Peyer's patch (tissue), 4 donors: ENCODE measurements at places on chromosomes 12 and 14.
A peak's percentile ranks its signal among the peaks of the same experiment; 100 is the strongest.

DNA sequence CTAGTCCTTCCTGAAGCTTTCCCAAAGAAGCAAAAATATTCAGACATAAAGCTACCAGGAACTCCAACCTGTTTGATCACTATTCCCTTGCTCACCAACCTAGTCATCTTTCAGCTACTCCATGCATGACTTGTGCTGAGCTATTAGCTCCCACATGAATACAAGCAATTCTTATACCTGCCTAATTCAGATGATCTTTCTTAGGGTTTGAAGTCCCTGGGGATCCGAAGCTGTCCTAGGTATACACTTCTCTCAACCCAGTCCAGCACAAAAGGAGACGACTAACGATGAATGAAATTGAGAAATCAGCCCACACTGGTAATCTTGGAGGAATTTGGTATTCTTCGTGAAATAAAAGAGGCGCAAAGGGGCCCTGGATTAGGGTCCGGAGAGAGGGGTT, 631 bp upstream of the PTGR2 start:
- no peaks in the 10 kb centered on the region for H3K27me3 ChIP-seq
- H3K4me1 ChIP-seq, result peaks cover 15% of the 10 kb centered on the region
- no peaks in the 10 kb centered on the region for H3K36me3 ChIP-seq
- H3K27ac ChIP-seq, result peak overlapping the region; percentile 76
- peak overlapping the region; percentile 56 for H3K4me3 ChIP-seq

GRCh38 chr12:40175045-40175444, 49.8 kb upstream of the LRRK2 start:
- no peak overlapping the region for H3K4me3 ChIP-seq
- H3K36me3 ChIP-seq, result no peaks in the 10 kb centered on the region
- DNase-seq, result no peak

DNA sequence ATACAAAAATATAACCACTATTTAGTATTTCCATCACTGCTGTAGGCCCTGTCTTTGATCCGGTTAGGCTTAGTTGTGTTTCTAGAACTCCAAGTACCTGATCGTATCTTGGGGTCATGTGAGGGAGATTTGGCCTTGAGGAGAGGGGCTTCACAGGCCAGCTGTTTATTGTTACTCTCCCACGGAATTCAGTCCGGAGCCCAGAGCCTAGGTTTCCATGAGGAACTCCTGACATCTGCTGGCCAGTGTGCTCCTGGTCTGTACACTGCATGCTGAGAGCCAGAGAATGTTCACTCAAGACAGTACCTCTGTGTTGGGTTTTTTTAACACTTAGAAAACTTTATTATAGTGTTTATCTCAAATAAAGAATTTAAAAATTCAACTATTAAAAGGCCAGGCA, 341.0 kb upstream of the TMEM132C start:
- H3K36me3 ChIP-seq, result no peaks in the 10 kb centered on the region
- no peak overlapping the region for H3K4me3 ChIP-seq
- no peaks in the 10 kb centered on the region for H3K4me1 ChIP-seq
- no peaks in the 10 kb centered on the region for H3K27me3 ChIP-seq
- no peak overlapping the region for H3K27ac ChIP-seq
- DNase-seq, result no peak

GRCh38 chr12:46770501-46771183, 55.2 kb downstream of the SLC38A4 start:
- no peak for DNase-seq
- H3K27me3 ChIP-seq, result no peaks in the 10 kb centered on the region

DNA sequence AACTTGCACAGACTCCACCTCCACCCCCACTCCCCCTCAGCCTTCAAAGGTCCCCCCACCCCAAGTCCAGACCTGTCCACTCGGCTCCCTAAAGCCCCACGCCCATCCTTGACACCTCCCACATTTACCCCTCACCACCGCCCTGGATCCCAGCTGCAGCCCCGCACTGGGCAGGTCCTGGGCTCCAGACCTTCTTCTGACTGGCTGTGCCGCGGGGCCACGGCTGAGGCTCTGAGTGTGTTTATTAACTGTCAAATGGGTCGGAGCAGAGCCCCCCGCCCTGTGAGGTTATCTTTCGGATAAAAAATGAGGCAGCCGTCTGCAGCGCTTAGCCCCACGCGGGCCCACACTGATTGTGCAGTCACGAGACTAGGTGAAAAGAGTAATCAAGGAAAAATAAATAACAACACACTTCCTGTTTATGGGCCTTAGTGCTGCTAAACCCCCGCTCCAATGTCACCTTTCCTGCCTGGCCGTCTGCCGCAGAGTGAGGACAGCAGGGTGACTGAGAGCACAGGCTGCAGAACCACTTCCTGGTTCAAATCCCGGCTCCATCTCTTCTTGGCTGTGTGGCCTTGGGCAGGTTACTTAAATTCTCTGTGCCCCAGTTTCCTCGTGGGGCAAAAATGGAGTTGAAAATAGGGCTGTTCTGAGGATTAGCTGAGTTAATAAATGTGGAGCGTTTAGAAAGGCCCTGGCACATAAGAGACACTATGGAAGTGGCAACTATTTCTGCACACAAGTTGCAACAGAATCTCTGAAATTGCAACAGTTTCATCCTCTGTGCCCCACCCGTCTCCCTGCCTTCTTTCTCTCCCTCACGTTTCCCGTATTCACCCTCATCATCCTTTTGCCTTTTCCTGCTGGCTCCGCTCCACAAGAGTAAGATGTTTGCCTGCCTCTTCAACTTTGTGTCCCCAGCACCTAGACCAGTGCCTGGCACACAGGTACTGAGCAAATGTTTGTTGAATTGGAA, 9.4 kb downstream of the SETD1B start:
- H3K36me3 ChIP-seq, result no peaks in the 10 kb centered on the region
- peak overlapping the region; percentile 81 for H3K27ac ChIP-seq
- DNase-seq, result no peak
- no peaks in the 10 kb centered on the region for H3K27me3 ChIP-seq
- H3K4me3 ChIP-seq, result peak overlapping the region; percentile 40

GRCh38 chr12:59500915-59501314, 94.9 kb upstream of the SLC16A7 start:
- H3K36me3 ChIP-seq, result no peaks in the 10 kb centered on the region
- no peak overlapping the region for H3K27ac ChIP-seq
- H3K27me3 ChIP-seq, result no peaks in the 10 kb centered on the region
- no peak overlapping the region for H3K4me3 ChIP-seq

- no peaks in the 10 kb centered on the region for H3K36me3 ChIP-seq
- no peak overlapping the region for H3K4me3 ChIP-seq
- no peaks in the 10 kb centered on the region for H3K4me1 ChIP-seq
- no peak for DNase-seq
Observed at GRCh38 chr14:30450631-30451545, 108.1 kb upstream of the G2E3 start.

- no peak overlapping the region for H3K4me3 ChIP-seq
- H3K4me1 ChIP-seq, result no peaks in the 10 kb centered on the region
- H3K36me3 ChIP-seq, result no peaks in the 10 kb centered on the region
Observed at GRCh38 chr14:89773644-89774316, 180.8 kb downstream of the EFCAB11 start.

DNA sequence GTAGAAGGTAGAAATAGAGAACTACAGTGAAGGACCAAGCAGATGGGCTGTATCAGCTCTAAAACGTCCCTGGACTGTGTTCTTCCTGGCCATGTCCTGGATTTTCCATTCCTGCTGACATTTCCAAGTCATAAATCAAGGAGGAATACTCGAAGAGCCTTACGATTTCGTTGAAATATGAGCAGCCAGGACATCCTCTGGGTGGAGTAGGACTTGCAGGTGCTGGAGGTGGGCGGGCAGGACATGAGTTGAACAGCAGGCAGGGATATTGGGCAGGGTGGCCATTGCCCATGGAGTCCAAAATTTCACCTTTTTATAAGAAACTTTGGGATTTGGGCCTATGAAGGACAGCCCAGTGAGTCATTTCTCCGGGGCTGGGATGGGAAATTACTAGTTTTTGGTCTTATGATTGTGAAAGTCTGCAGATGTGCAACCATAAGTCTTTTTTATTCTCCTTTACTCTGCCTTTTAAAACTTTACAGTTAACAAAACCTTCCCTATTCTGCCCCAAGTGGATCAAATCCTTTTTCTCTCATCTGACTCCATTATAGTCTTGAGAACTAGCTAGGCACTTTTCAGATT, 88.8 kb downstream of the TMX1 start:
- H3K4me1 ChIP-seq, result no peaks in the 10 kb centered on the region
- H3K27ac ChIP-seq, result no peak overlapping the region
- H3K36me3 ChIP-seq, result no peaks in the 10 kb centered on the region
- H3K4me3 ChIP-seq, result no peak overlapping the region
- H3K27me3 ChIP-seq, result no peaks in the 10 kb centered on the region

DNA sequence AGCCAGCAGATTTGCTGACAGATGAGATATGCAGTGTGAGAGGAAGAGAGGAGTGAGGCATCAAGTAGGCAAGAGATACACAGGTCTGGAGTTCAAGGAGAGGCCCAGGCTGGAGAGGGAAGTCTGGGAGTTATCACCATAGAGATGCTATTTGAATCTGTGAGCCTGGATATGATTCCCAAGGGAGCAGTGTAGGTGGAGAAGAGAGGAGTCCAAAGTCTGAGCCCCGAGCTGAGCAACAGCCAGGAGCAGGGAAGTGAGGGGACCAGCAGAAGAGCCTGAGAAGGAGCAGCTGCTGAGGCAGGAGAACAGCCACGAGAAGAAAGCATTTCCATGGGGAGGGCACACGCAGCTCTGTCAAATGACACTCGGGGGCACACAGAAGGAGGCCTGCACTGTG, 20.2 kb upstream of the NXPH4 start:
- no peaks in the 10 kb centered on the region for H3K4me1 ChIP-seq
- H3K36me3 ChIP-seq, result no peaks in the 10 kb centered on the region
- H3K4me3 ChIP-seq, result no peak overlapping the region
- H3K27me3 ChIP-seq, result no peaks in the 10 kb centered on the region
- no peak overlapping the region for H3K27ac ChIP-seq

GRCh38 chr12:124771462-124772288, 92.0 kb downstream of the SCARB1 start:
- peaks cover 7% of the 10 kb centered on the region for H3K4me1 ChIP-seq
- H3K27me3 ChIP-seq, result no peaks in the 10 kb centered on the region
- DNase-seq, result peak; percentile 84
- no peaks in the 10 kb centered on the region for H3K36me3 ChIP-seq
- no peak overlapping the region for H3K4me3 ChIP-seq

- H3K27me3 ChIP-seq, result no peaks in the 10 kb centered on the region
- peak; percentile 87 for DNase-seq
- peak overlapping the region; percentile 62 for H3K4me3 ChIP-seq
- H3K27ac ChIP-seq, result peak overlapping the region; percentile 95
Observed at GRCh38 chr14:68814539-68815297, 21.9 kb upstream of the ZFP36L1 start.

- DNase-seq, result no peak
- no peaks in the 10 kb centered on the region for H3K27me3 ChIP-seq
- no peak overlapping the region for H3K4me3 ChIP-seq
- no peaks in the 10 kb centered on the region for H3K4me1 ChIP-seq
- no peak overlapping the region for H3K27ac ChIP-seq
Observed at GRCh38 chr12:1566449-1567135, 27.8 kb downstream of the FBXL14 start.

DNA sequence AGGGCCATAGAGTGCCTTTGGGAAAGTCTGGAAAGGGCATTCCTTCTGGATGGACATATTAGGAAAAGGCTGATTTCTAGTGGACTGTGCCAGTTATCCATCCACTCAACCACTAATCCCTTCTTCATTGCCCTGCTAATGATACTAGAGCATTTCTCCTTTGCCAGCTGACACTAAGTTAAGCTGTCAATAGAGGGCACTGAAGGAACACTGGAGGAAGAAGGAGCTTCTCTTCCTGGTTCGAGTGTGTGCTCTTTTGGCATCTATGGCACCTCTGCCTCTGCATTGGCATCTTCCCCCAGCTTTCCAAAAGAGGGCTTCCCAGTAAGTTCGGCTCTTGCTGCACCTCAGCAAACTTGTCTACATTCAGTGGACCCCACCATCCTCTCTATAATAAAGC, 165.4 kb downstream of the DERA start:
- H3K4me3 ChIP-seq, result no peak overlapping the region
- no peaks in the 10 kb centered on the region for H3K36me3 ChIP-seq
- no peak overlapping the region for H3K27ac ChIP-seq
- no peak for DNase-seq

GRCh38 chr12:25903603-25904245, 54.8 kb upstream of the RASSF8 start:
- no peak for DNase-seq
- H3K4me3 ChIP-seq, result no peak overlapping the region
- H3K27me3 ChIP-seq, result no peaks in the 10 kb centered on the region
- no peak overlapping the region for H3K27ac ChIP-seq
- H3K36me3 ChIP-seq, result no peaks in the 10 kb centered on the region

DNA sequence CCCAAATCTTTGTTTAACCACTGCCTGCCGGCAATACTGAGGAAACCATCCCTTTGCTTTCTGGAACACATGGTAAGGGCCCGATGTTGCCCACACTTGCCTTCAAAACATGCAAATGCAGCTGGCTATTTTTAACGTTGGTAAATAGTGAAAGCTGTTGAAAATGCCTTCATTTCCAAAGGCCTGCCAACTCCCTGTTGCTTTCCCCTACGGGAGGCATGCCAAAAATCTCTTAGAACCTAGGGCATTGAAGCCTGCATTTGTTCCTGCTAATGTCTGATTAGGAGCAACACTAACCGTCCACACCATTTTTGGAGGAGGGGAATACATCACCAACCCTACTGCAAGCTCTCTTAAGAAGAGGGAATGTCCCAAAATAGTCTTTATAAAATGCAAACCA, 152.6 kb upstream of the NOS1 start:
- no peaks in the 10 kb centered on the region for H3K27me3 ChIP-seq
- no peaks in the 10 kb centered on the region for H3K4me1 ChIP-seq
- H3K27ac ChIP-seq, result no peak overlapping the region

- no peak for DNase-seq
- H3K4me1 ChIP-seq, result no peaks in the 10 kb centered on the region
- no peaks in the 10 kb centered on the region for H3K36me3 ChIP-seq
- no peak overlapping the region for H3K4me3 ChIP-seq
- H3K27me3 ChIP-seq, result no peaks in the 10 kb centered on the region
Observed at GRCh38 chr14:52265253-52265652, 2.2 kb upstream of the PTGDR start.

DNA sequence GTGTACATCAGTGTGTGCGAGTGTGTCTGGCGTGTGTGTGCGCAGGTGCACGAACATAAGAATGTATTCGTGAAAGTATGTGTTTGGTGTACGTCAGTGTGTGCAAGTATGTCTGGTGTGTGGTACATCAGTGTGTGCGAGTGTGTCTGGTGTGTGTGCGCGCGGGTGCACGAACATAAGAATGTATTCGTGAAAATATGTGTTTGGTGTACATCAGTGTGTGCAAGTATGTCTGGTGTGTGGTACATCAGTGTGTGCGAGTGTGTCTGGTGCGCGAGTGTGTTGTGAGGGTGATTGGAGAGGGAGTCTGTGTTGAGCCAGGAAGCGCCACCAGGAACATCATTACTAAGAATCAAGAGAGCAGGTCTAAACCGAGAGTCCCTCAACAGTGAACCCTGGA, 143.8 kb downstream of the BCL11B start:
- H3K4me1 ChIP-seq, result no peaks in the 10 kb centered on the region
- no peaks in the 10 kb centered on the region for H3K36me3 ChIP-seq
- peak; percentile 15 for DNase-seq
